Stimulated activated CD4-positive, alpha-beta T cell treated with anti-CD3 and anti-CD28 coated beads, Interleukin-2, amount 100 ng/mL, for 4 hours (primary cell): ENCODE measurements at places on chromosomes 16 and 17.
A peak's percentile ranks its signal among the peaks of the same experiment; 100 is the strongest.

DNA sequence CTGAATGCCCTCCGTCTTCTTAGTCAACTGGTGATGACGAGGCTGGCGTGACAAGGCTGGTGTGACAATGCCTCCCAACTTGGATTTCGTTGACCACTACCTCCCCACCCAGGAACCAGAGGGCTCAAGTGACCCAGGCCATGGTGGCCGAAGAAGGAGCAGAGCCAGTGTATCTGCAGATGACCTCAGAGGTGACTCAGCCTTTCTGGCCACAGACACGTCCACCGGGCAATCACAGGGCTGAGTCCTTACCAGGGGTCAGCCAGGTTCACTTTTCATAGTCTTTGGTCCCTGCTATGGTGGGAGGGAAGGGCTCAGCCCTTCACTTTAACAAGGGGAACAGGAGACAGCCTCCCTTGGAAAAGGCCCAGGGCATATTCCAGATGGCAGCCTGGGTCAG is 116.3 kb downstream of the MAF start:
- DNase-seq = no peak

DNA sequence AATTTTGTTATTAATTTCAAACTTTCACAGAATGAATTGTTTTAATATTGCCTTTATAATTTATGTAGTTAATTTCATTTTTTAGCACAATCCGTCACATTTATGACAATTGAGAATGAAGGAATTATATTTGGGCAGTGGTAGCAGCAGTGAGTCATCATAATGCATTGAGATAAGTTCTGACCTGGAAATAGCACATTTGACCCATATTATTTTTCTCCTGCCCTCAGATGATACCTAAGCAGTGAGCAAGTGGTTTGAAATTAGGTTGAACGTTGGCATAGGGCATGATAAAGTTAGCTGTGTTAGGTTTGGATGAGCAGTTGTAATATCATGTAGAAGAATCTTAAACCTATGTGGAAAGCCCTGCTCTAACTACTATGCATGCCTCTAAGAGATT is 1431.3 kb upstream of the CDH8 start:
- DNase-seq = no peak

- no peak for DNase-seq
Observed at GRCh38 chr17:74702116-74702871, 10.4 kb downstream of the CD300LF start.

DNA sequence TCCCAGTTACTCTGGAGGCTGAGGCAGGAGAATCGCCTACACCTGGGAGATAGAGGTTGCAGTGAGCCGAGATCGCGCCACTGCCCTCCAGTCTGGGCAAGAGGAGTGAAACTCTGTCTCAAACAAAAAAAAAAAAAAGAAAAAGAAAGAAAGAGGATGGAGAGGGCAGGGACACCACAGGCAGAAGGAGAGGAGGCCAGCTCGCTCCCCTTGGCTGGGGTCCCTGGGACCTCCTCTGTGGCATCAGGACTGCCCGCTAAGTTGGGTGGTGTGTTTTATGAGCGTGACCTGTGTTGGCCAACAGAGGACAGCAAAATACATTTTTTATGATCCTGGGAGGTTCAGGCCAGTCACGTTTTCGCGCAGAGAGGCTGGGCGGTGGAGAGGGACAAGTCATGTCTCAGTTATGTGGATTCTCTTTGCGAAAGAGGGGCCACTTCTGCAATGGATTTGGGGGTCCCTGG is 229.6 kb downstream of the MRTFB start:
- no peak for DNase-seq

DNA sequence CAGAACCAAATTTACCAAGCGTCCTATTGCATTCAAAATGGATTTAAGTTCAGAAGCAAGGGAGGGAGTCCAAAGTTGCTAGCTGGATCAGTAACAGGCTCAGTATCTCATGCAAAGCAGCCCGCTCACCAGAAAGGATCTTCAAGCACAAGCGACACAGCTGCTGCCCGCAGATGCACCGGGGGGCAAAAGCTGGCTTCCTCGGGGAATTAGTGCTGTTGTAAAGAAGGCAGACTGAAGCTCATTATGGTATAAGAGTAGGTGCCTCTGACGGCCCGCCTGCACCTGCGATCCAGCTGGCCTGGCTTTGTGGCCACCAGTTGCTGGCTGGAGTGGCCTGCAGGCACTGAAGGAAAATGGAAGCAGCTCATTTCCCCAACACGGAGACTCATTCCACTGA is 128.4 kb upstream of the RCVRN start:
- DNase-seq = no peak

GRCh38 chr17:73956169-73956568 is 247.3 kb upstream of the RPL38 start:
- no peak for DNase-seq

DNA sequence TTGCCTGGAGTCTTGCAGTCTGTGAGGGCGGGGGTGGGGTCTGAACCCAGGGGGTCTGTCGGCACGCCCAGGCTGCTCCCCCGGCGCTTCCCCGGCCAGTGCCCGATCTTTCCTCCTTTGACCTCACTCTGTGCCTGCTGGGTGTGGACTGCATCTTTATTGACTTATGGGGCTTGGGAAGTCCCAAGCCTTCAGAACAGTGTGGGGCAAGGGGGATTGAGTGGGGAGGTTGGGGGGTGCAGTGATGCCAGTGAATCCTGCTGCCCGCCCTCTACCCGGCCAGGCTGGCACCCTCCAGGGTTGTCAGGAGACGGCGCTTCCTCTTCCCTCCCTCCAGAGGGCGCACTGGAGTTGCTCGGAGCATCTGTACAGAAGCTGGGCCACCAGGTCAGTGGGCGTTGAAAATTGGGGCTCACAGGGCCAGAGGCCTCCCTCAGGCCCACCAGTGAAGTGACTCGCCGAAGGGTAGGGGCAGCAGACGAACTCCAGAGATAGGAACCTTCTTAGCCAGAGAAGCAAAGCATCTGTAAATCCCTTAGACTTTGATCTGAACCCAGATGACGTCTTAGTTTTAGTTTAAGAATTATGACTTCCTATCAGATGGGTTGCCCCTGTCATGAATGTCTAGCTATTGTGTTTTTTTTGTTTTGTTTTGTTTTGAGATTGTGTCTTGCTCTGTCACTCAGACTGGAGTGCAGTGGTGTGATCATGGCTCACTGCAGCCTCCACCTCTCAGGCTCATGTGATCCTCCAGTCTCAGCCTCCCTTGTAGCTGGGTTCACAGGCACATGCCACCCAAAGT is 184.8 kb upstream of the CIBAR2 start:
- peak; percentile 28 for DNase-seq

GRCh38 chr17:37417852-37418251 is 11.2 kb downstream of the TADA2A start:
- DNase-seq = no peak

DNA sequence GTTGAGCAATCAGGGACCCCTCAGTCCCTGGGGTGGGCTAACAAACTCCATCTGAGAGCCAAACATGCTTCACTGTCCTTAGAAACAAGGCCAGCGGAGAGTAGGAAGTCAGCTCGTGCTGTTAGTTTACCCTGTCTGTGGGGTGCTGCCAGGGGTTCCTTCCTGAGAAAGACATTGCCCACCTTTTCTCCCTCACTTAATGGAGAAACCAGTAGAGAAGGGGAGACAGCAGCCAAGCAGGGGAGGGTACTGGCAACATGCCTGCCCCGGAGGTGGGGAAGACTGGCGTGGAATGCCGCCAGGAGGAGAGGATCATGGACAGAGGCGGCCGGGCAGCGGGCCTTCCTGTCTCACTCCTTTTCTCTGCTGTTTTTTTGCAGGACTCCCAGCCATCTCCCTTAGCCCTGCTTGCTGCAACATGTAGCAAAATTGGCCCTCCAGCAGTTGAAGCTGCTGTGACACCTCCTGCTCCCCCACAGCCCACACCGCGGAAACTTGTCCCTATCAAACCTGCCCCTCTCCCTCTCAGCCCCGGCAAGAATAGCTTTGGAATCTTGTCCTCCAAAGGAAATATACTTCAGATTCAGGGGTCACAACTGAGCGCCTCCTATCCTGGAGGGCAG is 19.9 kb downstream of the SP2 start:
- DNase-seq = no peak

DNA sequence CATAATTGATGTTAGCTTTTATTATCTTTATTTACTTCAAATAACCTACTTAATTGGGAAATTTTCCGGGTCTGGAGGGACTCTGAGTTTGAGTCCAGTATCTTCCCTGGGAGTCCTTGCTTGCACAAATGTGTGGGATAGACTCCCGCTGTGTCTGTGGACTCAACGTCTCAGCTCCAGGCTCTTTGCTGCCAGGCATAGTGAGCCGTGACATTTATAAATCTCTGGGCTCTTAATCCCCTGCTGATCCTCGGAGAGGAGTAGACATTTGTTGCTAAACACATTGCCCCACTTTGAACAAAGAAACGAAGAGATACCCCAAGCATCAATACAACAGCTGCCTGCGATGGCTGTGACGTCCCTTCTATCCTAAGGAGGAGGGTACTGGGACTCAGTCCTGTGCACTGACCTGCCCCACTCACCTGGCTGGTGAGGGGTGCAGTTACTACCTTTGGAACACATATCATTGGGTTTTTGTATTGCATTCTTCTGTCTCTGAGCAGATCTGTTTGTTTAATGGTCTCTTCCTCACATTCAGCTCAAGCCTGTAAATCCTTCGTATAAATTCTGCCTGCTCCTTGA is 316.9 kb downstream of the HAPSTR1 start:
- no peak for DNase-seq

- no peak for DNase-seq
Observed at GRCh38 chr17:27532269-27533263, 76.3 kb downstream of the KSR1 start.

DNA sequence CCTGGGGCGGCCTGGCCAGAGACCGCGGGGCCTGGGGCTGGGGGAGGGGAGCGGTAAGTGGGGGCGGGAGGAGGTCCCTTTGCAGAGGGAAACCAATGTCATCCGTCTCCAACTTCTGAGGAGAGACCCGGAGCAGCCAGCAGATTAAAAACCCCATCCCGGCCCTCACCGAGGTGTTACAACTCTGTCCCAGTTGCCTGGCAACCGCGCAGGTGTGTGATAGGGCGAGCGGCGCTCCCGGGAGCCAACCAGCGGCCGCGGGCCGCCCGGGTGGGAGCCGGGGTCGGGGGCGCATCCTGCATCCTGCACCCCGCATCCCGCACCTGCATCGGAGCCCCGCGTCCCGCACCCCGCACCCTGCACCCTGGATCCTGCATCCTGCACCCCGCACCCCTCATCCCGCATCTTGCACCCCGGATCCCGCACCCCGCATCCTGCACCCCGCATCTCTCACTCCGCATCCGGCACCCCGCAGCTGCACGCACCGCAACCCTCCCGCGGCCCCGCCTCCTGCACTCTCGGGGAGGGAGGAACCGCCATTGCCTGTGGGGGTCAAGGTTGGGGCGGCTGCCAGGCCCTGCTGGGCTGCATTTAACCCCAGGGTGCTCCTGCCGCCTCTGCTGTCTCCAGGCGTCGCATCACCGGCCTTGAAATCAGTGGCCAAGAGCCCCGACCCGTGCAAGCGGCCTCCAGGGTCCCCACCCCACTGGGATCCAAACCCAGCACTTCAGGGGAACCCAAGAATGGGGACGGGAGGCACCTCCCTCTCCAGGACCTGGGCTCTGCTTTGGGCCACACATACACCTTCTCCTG is 47.3 kb downstream of the RTN4RL1 start:
- no peak for DNase-seq

DNA sequence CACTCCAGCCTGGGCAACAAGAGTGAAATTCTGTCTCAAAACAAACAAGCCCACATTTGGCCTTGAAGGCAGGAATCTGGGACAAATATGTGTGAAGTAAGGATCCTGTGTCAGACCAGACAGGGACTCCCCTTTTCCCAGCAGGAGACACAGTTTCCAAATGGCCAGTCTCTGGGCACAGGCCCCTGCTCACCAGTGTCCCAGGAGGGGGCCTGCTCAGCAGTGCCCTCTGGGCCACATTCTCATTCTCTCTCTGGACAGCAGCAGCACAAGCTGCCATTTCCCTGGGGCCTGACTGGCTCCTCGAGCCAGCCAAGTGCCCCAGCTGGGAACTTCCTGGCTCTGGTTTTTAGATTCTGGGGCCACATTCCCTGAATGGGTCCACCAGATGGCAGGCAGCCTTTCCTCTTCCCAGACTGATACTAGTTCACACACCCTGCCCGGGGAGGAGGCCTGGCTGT is 11.7 kb upstream of the MNT start:
- DNase-seq = no peak

DNA sequence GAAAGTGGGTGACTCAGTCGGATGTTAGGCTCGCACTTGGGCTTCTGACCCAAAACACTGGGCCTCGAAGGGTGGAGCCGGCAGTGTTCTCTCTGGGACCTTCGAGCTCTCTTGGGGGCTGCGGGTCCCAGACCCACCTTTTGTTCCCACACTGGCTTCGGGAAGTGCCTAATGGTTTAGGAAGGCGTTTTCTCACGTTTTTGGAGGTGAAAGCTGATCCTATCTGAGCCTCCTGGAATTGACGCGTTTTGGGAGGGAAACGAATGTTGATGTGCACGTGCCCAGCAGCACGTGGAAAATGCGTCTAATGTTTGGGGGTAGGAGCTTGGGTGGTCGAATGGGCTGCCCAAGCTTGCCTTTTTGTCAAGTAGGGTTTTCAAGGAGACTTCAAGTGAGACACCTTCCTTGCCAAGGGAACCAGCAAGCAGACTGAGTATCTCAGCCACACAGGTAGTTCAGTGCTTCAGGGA is 666 bp downstream of the HGS start:
- DNase-seq = no peak
